CD4-positive, alpha-beta T cell treated with Interleukin-12 subunit alpha and Interleukin-12 subunit beta, for 1 hour (primary cell): ENCODE measurements at places on chromosomes 5 and 9.

DNA sequence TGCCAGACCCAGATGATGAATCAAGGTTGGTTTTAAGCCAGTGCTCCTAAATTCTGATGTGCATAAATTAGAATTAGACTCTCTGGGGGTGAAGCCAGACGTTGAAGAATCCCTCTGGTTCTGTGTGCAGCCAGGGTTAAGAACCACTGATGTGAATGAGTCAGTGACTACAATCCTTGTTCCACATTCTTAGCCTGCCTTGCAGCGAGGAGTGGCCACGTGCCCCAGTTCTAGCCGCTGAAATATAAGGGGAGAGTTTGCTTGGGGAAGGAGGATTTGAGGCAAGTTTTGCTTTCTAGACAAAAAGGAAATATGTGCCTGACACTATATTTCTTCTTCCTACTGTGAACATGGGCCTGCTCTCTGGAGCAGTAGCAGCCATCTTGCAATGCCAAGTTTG is 34.2 kb upstream of the MSH3 start:
- DNase-seq: no peak

- DNase-seq: no peak
Observed at GRCh38 chr5:36685631-36686288, 79.4 kb downstream of the SLC1A3 start.

- peak; percentile 74 for DNase-seq
Observed at GRCh38 chr5:98905857-98906688, 22.7 kb downstream of the CHD1 start.

DNA sequence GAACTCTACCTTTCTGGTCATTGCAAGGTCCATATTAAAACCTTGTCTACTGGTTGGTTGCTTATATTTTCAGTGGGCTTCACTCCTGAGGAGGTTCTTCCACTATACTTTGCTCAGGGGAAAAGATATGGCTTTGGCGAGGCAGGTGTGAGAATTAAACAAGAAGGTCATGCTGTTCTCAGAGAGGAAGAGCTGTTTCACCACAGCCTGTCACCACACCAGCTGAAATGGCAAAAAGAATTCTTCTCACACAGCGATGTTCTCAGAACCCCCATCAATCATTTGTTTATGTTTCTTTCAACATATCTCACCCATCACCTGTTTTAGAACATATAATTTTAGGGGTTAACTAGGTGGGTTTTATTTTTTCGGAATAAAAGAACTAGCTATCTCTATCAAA is 38.6 kb downstream of the CAPSL start:
- no peak for DNase-seq
